Amygdala (tissue), 56 donors: ENCODE measurements at places on chromosomes 3 and 15.

DNA sequence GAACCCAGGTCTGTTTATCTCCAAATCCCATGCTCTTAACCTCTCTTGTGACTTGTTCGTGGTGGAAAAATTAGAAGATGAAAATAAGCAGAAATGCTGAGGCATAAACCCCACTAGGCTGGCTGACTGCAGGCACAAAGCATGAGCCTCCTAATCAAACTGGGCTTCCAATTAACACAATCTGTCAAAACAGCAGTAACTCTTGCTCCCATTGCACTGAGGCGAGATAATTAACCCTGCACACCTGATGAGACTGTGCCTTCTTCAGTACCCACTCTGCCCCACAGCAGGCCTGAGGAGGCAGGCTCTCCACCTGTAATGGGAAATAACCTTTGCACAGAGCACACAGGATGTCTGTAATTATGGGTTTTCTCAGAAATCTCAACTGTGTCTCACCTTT, 284.4 kb upstream of the WNT5A start:
- no peak for DNase-seq

GRCh38 chr3:17355591-17355990, 386.8 kb downstream of the TBC1D5 start:
- no peak for DNase-seq

GRCh38 chr3:197364410-197365071, 66.1 kb upstream of the DLG1 start:
- no peak for DNase-seq

DNA sequence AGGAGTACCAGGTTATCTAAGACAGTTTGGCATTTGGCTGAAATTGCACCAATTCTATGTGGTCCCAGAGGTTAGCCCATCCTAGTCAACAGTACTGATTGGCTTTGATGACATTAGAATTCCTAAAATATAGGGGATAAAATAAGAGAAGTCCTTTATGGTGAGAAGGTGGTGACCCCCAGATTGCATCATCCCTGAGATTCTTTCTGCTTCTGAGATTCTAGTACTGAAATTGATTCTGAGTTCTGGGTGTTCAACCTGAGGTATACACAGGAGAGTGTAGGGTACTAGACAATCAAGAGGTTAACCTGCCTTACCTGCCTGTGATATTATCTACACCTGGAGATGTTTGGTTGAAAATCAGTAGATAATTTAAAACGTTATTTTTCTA, 140.9 kb upstream of the MRPS22 start:
- DNase-seq: no peak

- no peak for DNase-seq
Observed at GRCh38 chr15:100866386-100867330, 13.0 kb upstream of the ALDH1A3 start.

GRCh38 chr3:169234618-169235017, 428.9 kb downstream of the MECOM start:
- no peak for DNase-seq
